ENCODE measurements at places on chromosomes 2 and 18.

- DNase-seq, result peak; percentile 33
These were observed 30.7 kb downstream of the PKP4 start for GRCh38 chr2:158487419-158487818.

DNA sequence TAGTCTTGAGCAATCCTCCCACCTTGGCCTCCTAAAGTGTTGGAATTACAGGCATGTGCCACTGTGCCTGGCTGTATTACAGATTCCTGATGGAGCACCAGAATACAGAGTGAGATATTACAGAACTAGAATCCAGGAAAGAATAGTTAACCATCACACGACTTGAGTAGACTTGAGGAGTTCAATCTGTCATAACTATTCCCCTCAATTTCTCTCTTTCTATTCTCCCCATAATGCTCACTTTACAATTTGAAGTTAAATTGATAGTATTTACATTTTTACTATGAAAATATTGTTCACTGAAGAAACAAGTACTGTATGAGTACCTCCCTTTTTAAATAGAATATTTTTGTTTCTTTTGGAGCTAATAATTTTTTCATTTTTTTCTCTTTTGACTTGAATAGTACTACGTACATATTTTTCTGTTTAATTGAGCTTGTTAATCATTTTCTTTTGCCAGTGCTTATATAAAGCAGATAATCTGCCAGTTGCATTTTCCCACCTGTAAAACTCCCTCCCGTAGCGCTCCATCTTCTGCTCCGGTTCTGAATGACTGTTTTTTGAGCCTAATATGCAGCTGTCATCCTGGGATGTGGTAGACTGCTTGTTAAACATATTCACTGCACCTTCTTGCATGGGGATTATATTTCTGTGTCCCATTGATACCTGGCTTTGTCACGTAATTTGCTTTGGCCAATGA lies 105.5 kb downstream of the MYCN start:
- DNase-seq, result no peak

DNA sequence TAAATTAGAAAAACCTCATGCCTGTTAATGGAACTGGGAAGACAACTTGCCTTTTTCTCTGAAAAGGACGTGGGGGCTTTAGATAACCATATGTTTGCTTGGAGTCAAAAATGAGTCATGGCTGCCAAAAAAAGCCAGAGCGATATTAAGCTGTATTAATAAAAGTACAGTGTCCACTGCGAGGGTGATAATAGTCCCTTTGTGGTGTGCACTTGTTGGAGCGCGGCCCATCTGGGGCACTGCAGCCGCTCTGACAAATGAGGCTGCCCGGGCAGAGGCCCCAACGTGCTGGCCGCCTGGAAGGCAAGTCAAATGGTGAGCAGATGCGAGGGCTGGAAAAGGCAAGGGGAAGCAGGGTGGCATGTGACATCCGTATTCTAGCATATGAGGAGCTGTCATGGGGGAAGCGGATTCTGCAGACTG lies 103.3 kb upstream of the NCK2 start:
- no peak for DNase-seq

DNA sequence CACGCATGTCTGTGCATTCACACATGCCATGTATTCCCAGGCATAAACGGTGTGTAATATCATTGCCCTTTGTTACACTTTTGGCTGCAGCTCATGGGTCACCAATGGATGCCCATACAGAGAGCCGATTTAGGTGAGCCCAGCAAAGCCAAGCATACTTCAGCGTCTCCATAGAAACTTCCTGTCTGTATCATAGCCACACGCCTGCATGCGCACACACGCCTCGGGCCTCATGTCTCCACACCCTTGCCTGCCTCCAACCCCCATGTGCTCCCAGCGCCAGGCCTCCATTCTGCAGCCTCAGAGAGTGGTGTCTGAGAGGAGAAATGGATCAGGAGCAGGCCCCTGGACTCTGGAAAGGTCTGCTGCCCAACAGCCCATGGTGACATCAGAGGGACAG lies 33.5 kb upstream of the SELENOI start:
- DNase-seq, result no peak

- DNase-seq, result no peak
These were observed 171.9 kb downstream of the ARHGAP28 start for GRCh38 chr18:6901286-6901926.

- no peak for DNase-seq
These were observed 12.9 kb downstream of the IER3IP1 start for GRCh38 chr18:47163241-47163640.

- DNase-seq, result peak; percentile 46
These were observed 6.3 kb upstream of the EMILIN2 start for GRCh38 chr18:2840521-2840920.
